ENCODE measurements at places on chromosomes 2 and 18.

GRCh38 chr2:13128139-13128538 lies 411.4 kb downstream of the TRIB2 start:
- no peak for DNase-seq

- no peak for DNase-seq
Measured at GRCh38 chr2:181240844-181241243, 216.3 kb upstream of the ITGA4 start.

DNA sequence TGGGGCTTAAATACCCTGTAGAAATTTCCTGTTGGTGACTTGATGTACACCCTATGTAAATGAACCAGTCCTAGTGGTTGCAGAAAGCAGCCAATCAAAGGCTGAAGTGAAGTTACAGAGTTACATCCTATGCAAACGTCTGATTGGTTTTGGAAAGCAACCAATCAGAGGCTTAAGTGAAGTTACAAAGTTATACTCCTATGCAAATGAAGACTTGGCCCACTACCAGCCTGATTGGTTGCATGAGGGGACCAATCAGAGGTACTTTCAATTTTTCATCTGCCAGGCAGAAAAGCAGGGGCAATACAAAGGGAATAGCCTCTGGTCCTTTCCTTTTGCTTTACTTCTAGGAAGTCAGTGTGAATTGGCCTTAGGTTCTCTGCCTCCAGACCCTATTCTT lies 13.6 kb upstream of the ZNF397 start:
- no peak for DNase-seq

GRCh38 chr2:146931109-146931508 lies 913.7 kb upstream of the ACVR2A start:
- no peak for DNase-seq

DNA sequence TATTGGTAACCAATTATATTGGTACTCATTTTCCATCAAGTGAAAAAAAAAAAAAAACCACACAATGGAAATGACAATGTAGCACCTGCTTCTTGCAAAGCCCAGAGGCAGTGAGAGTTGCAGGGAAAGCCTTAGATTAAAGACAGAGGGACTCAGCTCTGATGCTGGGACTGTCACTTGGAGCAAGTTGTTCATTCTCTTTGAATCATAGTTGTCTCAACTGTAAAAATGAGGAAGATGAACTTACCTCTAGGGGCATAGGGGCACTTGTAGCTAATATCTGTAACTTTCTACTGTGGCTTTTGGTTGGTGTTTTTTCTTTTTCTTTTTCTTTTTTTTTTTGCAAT lies 81.4 kb upstream of the LPIN2 start:
- no peak for DNase-seq

DNA sequence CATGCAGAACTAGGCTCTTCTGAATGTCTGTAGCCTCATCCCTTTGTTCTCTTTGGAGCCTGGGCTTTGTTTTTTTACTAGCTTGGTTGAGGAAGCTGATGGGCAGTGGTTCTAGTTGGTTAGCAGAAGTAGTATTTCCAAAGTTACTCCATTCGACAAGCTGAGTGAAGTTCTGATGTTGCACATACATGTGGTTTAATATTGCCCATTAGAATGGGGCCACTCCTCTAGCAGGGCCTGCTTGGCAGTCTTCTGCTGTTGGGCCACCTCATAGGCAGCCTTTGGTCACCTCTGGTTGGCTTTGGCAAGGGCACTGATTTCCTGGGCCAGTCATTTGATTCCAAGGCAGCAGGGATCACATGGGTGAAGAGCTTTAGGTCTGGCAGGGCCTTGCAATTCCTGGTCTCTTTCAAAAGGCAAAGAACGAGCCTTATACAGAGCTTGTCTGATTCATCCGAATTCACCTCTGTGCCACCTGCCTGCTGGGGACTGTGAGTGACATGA lies 2.5 kb downstream of the RPIA start:
- no peak for DNase-seq

- DNase-seq = no peak
Measured at GRCh38 chr2:205752924-205753323, 70.6 kb downstream of the NRP2 start.

- no peak for DNase-seq
Measured at GRCh38 chr2:53407363-53408080, 360.1 kb upstream of the CHAC2 start.

DNA sequence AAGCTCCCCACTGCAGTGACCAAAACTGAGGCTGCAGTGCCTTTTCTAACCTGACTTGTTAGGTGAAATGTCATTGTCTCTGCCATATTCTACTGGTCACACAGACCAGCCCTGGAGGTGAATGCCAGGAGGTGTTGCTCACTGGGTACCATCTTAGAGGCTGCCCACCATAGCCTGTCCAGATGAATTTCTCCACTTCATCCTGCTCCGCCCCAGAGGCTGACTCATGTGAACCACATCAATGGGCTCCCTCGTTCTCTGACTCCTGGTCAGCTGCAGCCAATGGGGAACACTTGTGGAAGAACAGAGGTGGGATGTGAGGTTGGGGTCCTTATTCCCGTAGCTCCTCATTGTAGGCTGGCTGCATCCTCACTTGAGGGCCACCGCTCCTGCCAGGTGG lies 3.4 kb upstream of the NARS1 start:
- DNase-seq = no peak

- no peak for DNase-seq
Measured at GRCh38 chr18:61702007-61702406, 190.8 kb downstream of the RNF152 start.

GRCh38 chr2:28128281-28128950 lies 237.9 kb downstream of the BABAM2 start:
- no peak for DNase-seq

DNA sequence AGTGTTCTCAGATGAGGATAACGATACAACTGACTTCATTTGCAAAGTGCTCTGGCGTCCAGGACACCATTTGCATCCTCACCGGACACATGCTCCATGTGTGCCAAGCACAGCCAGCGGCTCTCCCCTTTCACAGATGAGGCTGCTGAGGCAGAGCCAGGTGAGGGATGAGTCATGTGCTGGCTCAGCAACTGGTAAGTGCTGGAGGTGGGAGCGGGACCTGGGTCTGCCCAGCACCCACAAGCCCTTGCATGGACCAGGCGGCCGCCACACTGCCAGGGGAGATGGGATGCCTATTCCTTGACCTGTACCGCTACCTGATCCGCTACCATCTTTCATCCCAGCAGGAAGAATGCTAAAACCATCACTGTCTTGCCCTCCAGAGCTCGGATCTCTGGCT lies 86.2 kb upstream of the ASB18 start:
- DNase-seq = no peak

GRCh38 chr2:118979152-118979861 lies 37.3 kb downstream of the MARCO start:
- DNase-seq = no peak

DNA sequence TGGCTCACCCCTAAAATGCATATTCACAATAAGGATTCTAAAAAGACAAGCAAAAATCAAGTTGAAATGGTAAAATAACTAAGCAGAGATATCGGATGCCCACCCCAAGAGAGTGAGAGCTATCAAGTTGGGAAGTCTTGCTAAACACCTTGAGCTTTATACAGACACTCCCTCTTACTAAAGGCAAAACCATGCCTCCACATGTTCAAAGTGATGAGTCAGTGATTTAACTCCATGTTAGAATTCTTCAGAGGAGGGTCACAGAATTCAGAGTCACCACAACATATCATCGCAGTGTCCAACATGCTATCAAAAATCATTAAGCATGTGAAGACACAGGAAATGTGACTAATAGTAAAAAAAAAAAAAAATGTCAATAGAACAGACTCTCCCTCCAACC lies 20.6 kb upstream of the ST8SIA3 start:
- no peak for DNase-seq

GRCh38 chr18:63074981-63075404 lies 244.6 kb downstream of the BCL2 start:
- DNase-seq = no peak

DNA sequence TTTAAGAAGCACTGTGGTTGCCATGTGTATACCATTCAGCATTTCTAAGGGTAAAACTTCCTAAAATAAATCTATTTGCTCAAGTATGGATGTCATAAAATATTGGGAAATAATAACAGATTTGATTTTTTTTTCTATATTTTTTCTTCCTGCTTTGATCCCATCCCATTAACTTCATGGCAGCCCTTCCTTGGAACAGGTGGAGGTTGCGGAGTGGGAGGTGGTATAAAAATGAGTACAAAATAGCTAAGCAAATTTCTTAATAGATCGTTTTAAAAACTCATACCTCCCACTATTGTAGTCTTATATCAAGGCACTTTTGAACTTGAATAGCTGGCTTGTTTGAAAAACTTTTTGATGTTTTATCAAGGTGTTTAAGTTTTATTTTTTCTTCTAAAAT lies 152.1 kb upstream of the KYNU start:
- DNase-seq = no peak

GRCh38 chr2:181456660-181457120 lies 496 bp upstream of the ITGA4 start:
- DNase-seq = no peak

GRCh38 chr2:229179628-229180027 lies 91.5 kb downstream of the PID1 start:
- DNase-seq = no peak

- no peak for DNase-seq
Measured at GRCh38 chr18:74456017-74456348, 1.1 kb downstream of the DIPK1C start.

DNA sequence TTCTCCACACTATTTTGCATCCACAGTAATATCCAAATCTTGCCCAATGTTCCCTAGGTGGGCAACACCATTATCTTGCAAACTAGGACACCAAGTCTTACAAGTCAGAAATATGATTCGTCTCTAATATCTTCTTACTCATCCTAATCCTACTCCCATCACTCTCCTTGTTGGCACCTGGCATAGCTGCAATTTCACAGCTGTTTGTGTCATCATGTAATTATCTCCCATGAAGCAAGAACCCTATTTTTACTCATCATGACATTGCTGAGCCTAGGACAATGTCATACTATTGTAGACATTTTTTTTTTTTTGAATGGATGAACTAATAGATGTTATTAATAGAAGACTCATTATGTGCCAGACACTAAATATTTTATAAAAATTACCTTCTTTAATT lies 91.3 kb upstream of the CCDC141 start:
- DNase-seq = no peak

- DNase-seq = no peak
Measured at GRCh38 chr18:35682281-35682867, 100.8 kb downstream of the GALNT1 start.

DNA sequence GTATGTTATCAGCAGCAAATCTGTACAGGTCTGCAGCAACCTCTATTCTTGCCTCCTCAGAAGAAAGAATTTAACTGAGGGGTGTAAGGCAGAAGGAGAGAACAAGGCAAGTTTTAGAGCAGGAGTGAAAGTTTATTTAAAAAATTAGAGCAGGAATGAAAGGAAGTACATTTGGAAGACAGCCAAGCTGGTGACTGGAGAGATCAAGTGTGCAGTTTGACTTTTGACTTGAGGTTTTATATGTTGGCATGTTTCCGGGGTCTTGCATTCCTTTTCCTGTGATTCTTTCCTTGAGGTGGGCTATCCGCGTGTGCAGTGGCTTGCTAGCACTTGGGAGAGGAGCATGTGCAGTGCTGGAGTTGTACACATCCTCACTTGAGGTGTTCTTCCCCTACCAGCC lies 16.5 kb upstream of the CERS6 start:
- no peak for DNase-seq

DNA sequence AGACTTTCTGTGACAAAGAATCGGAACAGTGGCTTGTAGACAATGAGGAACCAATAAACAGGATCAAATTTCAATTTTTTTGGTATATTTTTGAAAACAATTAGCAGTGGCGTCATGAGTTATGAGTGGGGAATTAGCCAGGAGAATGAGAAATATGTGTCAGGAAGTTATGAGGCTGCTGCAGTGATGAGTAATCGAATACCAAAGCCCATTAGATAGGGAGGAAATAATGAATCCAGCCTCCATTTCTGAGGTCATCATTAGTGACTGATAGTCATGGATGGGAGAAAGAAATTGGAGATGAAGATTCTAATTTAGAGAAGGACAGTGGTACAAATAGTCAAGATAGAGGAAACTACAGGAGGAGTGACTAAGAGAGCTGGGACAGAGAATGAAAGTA lies 673.1 kb upstream of the VRK2 start:
- no peak for DNase-seq

DNA sequence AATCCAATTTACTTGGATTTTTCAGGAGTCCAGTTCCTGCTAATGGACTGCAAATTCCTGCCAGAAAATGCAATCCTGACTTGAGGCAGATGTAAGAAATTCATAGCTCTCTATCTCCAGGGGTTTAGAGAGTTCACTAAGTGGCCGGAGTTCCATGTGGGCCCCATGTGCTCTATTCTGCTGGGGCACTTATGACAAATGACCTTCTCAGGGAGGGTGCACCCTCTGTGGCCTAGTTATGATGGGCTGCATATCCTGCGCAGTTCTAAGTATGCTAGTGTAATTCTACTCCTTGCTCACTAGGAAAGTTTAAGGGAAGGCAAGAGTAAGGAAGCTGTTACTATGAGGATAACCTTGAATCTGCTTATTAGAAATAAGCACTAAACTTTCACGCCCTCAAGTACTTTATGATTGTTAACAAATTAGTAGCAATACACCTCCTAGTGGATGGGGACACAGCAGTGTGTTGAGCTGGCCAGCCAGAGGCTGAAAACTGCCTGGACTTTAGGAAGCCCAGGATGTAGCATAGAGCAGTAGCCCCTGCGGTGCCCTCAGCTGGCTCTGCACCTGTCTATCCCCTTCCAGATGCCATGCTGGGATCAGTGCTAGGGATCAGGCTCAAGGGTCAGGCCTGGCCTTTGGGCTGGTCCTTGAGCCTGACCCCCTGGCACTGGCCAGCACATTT lies 14.4 kb downstream of the SMYD1 start:
- no peak for DNase-seq

- DNase-seq = no peak
Measured at GRCh38 chr18:48208432-48209140, 200.6 kb downstream of the ZBTB7C start.

GRCh38 chr2:99348173-99348572 lies 11.0 kb downstream of the EIF5B start:
- no peak for DNase-seq

GRCh38 chr2:29317077-29317517 lies 201.9 kb downstream of the CLIP4 start:
- DNase-seq = no peak

- no peak for DNase-seq
Measured at GRCh38 chr2:73232403-73233153, 461 bp downstream of the PRADC1 start.
